Body of pancreas (tissue), 4 donors: ENCODE measurements at places on chromosomes 6 and 20.
A peak's percentile ranks its signal among the peaks of the same experiment; 100 is the strongest.

- DNase-seq = no peak
Observed at GRCh38 chr6:14110001-14110818, 7.4 kb upstream of the CD83 start.

GRCh38 chr20:63567136-63567385 is 7.0 kb downstream of the HELZ2 start:
- no peak for DNase-seq

- DNase-seq = peak; percentile 25
Observed at GRCh38 chr6:151452750-151453427, 963 bp upstream of the RMND1 start.

- DNase-seq = no peak
Observed at GRCh38 chr6:149122850-149123821, 194.4 kb upstream of the TAB2 start.

DNA sequence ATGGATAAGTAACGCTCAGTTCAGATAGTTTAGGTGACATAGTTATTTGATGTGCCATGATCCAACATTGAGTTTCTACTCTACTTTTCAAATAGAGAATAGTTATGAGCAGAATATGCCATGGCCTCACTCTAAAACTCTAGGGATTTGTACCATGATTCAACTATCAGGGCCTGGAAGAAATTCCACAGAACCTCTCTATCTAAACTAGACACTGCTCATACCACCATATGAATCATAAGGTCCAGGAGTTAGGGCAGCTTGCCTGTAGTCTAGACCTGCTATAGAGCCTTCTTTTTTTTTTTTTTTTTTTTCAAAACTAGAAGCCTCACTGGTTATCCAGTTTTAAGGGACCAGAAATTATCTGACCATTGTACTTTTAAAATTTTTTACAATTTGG is 571.8 kb upstream of the IMPG1 start:
- DNase-seq = no peak

DNA sequence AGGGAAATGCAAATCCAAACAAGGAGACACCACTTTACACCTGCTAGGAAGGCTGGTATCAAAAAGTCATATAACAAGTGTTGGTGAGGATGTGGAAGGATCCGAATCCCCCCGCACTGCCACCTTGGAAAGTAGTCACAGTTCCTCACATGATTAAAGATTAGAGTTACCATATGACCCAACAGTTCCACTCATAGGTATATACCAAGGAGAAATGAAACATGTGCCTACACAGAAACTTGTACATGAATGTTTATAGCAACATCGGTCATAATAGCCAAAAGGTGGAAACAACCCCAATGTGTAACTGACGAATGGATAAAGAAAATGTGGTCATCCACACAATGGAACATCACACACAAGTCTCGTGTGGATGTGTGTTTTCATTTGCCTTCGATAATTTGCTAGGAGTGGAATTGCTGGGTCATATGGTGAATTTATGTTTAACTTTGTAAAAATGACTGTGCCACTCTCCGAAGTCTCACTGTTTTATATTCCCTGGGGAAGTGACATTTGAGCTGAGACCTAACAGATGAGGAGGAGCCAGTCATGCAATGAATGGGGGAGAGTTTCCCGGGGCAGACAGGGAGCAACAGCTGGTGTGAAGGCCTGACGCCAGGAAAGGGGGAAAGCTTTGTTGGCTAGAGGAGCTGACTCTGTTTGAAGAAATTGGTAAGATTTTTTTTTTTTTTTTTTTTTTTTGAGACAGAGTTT is 125.9 kb upstream of the MLN start:
- DNase-seq = peak; percentile 36

DNA sequence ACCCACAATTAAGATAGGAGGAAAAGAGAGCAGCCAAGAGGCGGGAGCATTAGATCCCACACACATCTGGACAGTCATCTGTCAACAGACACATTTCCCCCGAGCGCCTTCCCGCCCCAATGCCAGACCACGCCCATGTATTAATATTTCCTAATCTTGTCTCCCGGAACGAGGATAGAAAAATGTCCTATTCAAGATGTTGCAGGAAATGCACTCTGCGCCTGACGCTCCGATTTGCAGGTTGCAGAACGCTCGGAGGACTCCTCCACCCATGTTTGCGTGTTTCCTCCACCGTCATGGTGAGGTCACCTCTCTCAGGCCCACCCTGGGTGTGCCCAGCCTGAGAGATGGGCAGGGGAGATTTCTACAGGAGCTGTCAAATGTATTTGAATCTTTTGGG is 215.2 kb downstream of the TAF4 start:
- DNase-seq = no peak

- no peak for DNase-seq
Observed at GRCh38 chr20:51346686-51347485, 195.6 kb downstream of the NFATC2 start.

DNA sequence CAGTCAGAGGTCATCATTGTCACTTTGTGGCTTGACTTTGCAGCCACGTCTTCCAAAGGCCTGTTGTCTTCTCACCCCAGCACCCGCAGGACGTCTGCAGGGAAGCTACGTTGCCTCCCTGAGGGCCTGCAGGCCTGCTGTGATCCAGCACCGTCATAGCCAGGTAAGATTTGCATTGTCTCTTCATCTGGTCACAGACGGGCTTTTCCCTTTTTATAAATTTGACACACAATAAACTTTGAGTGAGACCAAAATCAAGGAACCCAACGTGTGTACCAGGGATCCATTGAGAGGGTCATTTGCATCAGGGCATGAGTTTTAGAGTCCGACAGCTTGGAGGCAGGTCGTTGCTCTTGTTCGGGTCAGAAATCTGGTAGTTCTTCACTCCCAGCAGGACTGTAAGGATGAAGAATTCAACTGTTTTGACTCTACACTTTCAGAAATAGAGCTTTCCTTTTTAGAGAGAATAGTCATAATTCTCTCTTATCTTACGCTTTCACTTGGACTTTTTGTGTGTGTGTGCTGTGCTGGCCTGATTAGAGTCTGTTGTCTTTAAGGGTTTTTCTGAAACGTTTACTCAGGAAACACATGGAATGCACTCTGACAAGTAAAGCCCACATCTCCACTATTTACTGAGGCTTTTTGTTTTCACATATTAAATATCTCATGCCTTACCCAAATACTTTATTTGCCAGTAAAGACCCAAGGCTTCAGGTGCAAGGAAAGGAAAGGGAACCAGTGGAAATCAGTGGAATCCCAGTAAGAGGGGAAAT is 177.2 kb upstream of the TAB2 start:
- DNase-seq = no peak

GRCh38 chr6:27755768-27756167 is 156.4 kb downstream of the OR2B2 start:
- no peak for DNase-seq

DNA sequence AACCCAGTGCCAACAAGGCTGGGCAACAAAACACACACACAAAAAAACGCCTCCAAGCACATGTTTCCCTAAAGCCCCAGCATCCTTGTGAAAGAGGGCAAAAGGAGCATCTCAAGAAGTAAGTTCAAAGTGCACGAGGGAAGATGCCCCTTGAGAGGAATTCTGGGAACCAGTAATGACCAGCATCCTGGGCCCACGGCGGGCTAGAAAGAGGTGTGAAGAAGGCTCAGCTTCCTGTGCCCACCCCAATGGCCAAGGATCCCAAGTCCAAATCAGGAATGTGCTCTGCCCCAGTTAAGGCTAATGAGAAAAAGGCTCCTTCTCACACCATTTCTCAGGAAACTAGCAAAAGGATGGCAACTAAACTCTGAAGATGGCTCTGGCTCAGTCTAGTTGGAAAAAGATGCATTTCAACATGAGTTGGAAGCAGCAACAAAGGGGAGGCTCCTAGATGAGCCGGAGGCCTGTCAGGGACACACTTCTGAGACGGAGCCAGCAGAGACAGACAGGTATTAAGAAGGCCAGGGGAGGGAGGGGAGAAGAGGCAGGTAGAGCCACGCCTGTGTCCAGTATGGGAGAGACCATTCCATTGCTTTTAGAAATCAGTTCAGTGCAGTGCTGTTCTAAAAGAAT is 3.2 kb downstream of the RIMS4 start:
- no peak for DNase-seq

GRCh38 chr6:167113935-167114910 is 8.7 kb upstream of the CCR6 start:
- DNase-seq = no peak

DNA sequence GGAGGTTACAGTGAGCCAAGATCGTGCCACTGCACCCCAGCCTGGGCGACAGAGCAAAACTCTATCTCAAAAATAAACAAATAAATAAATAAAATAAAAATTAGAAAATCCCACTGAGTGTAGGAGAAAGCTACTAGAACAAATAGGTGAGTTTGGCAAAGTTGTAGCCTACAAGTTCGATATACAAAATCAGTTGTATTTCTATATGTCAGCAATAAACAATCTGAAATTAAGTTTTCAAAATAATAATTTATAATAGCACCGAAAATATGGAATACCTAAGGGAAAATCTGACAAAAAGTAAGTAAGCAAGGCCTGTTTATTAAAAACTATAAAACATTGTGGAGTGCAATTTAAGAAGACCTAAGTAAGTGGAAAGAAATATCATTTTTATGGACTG is 5.1 kb upstream of the DEFB118 start:
- no peak for DNase-seq

GRCh38 chr6:5998711-5999687 is 7.7 kb downstream of the NRN1 start:
- peak; percentile 13 for DNase-seq

GRCh38 chr6:139159016-139159415 is 24.1 kb downstream of the HECA start:
- no peak for DNase-seq

GRCh38 chr6:169895926-169896761 is 144.7 kb downstream of the ERMARD start:
- no peak for DNase-seq

GRCh38 chr6:87093199-87093598 is 1.7 kb downstream of the CGA start:
- no peak for DNase-seq

- no peak for DNase-seq
Observed at GRCh38 chr20:41657655-41658054, 39.5 kb upstream of the CHD6 start.

DNA sequence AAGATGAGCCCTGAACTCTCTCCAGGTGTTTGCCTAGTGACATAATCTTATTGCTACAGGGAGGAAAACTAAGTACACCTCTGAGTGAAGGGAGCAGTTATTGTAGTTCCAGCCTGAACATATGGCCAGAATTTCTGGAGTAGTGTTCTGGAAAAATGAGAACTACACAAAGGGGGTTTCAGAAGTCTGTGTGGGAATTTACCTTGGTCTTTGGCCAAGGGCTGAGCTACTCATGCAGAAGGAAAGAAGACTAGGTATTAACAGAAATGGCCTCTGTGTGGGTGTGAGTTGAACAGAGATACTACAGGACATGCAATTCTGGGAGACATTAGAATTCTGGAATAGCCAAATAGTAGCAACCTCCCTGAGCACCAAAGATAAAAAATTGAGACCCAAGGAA is 1009.7 kb upstream of the GJE1 start:
- DNase-seq = no peak

GRCh38 chr6:130337534-130337933 is 28.3 kb upstream of the TMEM200A start:
- DNase-seq = no peak

DNA sequence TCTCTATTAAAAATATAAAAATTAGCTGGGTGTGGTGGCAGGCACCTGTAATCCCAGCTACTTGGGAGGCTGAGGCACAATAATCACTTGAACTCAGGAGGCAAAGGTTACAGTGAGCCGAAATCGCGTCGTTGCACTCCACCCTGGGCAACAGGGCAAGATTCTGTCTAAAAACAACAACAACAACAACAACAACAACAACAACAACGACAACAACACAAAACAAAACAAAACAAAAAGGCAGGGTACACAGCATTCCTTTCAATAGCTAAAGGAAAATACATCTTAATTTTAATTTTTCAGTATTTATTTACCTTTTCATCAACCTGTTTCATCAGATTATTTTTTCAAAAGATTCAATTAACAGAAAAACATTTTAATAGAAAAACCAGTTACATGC is 28.4 kb downstream of the SRPK1 start:
- DNase-seq = no peak

DNA sequence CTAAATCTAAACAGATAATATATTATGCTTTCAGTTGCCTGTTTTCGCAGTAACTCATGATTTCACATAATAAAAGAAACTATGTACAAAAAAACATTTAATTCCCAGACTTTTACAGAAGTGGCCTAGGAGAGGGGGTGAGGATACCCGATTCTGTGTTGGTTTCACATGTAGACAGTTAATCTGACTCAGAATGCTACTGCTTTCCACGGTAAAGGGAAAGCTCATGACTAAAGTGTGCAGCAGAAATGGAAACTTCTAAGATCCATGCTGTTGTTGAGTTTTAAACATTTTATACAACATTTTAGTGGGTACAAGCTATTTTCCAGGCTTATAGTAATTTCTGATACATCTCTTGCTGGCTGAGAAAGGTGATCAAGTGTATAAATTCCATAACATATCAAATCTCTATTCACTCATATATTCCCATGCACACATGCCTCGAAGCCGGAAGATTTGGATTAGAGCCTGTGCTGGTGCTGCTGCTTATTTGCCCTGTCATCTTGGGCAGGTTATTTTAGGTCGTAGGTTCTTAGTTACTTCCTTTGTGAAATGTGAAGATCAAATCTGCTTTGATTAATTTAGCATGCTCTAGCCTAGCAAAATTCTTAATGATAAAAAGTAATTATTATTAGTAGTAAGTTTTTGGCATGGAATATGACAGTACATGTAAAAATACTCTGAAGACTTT is 896.7 kb upstream of the MAP3K7 start:
- no peak for DNase-seq

DNA sequence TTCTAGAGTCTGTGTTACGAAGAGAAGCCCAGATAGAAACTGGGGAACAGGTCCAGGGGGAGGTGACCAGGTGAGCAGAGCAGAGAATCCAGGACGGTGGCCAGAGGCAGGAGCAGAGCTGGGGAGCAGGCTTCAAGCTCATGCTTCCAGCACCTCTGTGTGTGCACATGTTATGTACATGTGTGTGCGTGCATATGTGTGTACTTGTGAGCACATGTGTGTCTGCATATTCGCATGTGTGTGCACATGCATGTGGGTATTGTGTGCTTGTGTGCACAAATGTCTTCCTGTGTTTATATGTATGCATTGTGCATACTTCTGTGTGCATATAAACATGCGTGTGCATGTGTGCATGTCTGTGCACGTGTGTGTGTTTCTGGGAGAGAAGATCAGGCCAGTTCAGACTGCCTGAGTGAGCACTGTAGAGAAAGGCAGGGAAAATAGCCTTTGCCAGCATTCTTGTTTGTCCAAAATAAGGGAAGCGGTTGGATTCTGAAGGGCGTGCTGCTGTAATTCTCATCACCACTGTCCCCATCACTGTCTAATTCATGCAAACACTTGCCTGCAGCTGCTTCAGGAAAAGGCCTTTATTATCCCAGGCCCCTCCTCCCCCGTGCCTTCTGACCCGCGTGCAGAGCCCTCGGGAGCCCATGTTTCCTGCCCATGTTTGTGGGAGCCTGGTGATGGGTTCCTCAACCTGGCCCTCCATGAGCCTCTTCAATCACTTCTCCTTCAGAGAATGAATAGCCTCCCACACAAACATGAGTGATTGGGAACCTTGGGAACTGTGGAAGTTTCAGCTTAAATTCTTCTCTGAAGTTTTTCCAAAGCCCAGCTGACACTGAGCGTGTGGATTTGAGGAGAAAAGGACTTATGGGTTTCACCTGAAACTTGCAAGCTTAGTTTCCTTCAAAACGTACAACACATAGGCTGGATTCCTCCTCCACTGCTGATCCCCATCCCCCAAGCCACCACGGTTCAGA is 161.7 kb upstream of the AFDN start:
- DNase-seq = no peak

- DNase-seq = no peak
Observed at GRCh38 chr20:42340368-42340767, 722.2 kb upstream of the CHD6 start.

- peak; percentile 60 for DNase-seq
Observed at GRCh38 chr6:16206595-16207037, 31.8 kb upstream of the GMPR start.
